Stimulated activated CD4-positive, alpha-beta T cell treated with anti-CD3 and anti-CD28 coated beads, Interleukin-15, amount 100 ng/mL, for 1 hour (primary cell): ENCODE measurements at places on chromosomes 7 and 10.

DNA sequence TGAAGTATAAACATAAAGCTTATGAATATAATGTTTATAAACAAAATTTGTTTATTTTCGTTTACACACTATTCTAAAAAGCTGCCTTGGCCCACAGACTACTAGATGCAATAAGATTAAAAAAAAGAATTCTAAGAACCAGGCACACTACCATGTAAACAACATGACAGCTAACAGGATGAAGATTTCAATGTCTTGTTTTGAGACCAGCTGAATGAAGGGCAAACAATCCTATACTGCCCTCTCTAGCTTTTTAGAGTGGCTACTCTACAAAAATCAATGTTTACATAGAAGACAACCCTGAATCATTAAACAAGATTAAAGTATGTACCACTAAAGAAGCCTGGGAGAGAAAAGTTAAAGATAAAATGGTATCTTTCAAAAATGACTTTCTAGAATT, 38.6 kb downstream of the SLC25A40 start:
- no peak for DNase-seq

GRCh38 chr10:119520283-119520682, 22.2 kb downstream of the RGS10 start:
- no peak for DNase-seq

DNA sequence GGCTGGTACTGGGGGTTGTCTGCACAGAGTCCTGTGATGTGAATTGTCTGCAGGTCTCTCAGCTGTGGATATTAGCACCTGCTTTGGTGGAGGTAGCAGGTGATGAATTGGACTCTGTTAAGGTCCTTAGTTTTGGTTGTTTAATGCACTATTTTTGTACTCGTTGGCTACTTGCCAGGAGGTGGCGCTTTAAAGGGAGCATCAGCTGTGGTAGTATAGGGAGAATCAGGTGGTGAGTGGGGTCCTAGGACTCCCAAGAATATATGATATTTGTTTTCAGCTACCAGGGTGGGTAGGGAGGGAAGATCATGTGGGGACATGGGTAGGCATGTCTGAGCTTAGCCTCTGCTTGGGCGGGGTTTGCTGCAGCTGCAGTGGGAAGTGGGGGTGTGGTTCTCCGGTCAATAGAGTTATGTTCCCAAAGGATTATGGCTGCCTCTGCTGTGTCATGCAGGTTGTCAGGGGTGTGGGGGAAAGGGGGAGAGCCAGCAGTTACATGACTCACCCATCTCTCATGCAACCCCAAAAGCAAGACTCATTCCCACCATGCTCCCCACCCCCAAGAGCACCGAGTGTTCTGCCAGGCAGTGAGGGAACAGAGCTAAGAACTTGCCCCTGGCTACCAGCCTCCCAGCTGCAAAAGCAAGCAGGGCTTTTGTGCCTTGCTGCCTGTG, 53.7 kb upstream of the ZNF273 start:
- no peak for DNase-seq

GRCh38 chr7:89027781-89028180, 232.2 kb upstream of the TEX47 start:
- no peak for DNase-seq

- no peak for DNase-seq
These were observed 144.4 kb downstream of the ARID5B start for GRCh38 chr10:62045765-62046521.

DNA sequence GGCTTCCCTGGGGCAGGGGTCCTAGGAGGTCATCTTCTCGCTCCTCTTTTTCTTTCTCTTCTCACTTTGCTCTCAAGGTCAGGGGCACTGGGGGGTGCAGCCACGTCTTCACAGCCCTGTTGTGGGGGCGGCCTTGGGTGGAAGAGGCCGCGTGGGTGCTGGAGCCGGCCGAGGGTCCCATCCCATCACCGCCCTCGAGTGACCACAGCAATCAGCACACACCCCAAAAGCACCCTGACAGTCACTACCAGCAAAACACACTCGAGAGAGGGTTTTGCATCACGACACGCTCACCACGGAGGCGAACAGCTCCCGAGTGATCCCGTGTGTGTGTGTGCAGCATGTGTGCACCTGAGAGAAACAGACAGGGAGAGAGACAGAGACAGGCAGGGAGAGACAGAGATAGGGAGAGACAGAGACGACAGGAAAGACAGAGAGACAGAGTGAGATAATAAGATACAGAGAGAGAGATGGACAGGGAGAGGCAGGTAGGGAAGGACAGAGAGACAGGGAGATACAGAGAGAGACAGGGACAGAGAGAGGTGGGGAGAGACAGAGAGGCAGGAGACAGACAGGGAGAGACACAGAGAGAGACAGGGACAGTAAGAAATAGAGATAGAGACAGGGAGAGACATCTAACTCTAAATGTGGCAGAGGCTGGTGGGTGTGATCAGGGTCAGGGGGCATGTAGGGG, 100.9 kb downstream of the WDR37 start:
- no peak for DNase-seq

DNA sequence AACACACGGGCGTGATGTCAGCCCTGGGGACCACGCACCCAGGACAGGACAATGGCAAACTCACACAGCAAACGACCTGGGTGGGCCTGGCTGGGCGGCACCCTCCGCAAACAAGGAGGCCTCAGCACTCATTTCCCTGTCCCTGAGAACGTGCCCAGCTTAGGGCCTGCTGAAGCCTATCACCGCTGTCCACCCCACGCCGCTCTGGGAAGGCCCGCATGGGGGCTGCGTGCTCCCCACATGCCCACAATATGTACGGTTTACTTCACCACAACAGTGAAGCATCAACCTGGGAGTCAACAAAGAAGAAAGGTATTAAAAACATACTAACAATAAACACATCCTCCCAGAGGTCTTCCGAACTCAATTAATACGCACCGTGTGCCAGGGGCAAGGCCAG, 12.2 kb downstream of the MAD1L1 start:
- no peak for DNase-seq

DNA sequence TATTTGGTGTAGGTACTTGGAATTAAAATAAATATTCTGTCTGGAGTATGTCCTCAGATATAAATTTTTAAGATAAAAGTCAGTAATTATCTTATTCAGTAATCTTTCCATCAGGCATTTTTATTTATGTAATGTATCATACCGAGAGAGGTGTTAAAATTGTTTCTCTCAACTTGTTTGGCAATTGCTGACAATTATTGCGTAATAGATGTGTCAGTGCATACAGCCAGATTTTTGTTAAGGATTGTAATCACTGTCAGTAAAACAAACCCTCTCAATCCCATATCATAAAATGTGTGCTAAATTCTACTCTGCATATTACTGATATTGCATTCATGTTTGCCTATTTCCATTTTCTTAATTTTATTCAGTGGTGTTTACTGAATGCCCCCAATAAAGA, 69.2 kb downstream of the CNTNAP2 start:
- DNase-seq, result no peak
